ENCODE measurements at places on chromosomes 13 and 19.
A peak's percentile ranks its signal among the peaks of the same experiment; 100 is the strongest.

DNA sequence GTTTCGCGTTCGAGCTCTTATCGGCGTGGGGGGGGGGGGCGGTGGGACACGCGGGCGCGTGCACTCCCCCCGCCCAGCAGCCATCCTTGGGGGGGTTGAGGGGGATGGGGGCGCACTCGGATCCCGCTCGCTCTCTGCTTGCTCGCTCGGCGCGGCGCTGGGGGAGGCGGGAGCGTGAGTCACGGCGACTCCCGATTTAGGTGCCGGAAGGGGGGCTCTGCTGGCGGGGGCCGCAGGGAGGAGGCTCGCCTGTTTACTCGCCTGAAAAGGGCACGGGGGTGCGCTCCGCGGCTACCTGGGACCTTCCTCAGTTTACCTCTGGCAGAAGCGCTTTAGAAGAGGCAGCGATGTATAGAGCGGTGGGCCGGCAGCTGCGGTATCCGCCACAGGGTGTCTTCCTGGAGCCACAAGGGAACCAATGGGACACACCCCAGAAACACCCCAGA lies 1.1 kb upstream of the PDE4A start:
- DNase-seq: no peak

DNA sequence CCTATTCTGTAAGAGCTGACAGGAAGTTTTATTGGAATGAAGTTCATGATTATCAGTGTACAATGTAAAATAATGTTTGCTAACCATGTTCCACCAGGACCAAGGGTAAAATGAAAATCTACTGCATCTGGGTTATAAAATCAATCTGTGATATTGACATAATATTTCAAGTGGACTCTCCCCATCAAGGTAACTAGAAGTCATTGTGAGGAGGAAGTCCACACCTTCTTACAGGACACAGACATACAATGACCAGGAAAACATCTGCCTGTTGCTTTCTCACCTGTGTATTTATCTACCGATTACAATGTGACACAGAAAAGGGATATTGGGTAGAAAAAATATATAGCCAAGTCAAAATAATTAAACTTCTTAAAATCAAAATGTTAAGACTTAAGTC lies 140.7 kb upstream of the RFC3 start:
- no peak for DNase-seq

- DNase-seq: no peak
Measured at GRCh38 chr19:11421371-11422098, 2.4 kb upstream of the RGL3 start.

GRCh38 chr19:5484398-5485285 lies 29.4 kb downstream of the ZNRF4 start:
- DNase-seq: no peak

- DNase-seq: no peak
Measured at GRCh38 chr19:2213799-2214198, 22.3 kb downstream of the PLEKHJ1 start.

GRCh38 chr19:33697766-33698165 lies 76.0 kb downstream of the CHST8 start:
- DNase-seq: no peak

DNA sequence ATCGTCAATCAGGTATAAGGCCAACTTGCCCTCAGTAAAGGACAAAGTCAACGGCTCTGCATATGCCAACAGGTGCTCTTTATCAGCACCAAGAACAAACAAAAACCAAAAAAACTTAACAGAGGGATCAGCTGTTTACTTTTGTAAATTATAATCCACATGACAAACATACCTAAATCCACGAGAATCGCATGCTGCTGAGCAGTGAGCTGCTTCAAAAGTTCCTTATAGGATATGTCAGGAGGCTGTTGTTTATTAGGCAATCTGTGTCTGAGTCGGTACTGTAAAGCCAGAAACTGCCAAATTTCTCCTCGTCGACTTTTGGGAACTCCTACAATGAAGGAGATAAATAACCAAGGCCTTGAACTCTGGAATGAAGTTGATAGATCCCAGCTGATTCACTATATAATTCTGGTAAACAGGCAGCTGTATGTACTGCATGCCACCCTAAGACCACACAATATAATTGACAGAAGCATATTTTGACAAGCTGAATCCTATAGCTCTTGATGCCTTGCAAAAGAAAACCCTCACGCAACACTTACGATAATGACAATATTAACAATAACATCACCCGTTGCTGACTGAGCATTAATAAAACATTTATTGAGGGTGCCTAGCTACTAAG lies 179.8 kb downstream of the TBC1D4 start:
- DNase-seq: no peak

GRCh38 chr19:19078801-19079200 lies 15.0 kb downstream of the SLC25A42 start:
- no peak for DNase-seq

GRCh38 chr13:28204690-28205443 lies 66.5 kb downstream of the PAN3 start:
- no peak for DNase-seq

DNA sequence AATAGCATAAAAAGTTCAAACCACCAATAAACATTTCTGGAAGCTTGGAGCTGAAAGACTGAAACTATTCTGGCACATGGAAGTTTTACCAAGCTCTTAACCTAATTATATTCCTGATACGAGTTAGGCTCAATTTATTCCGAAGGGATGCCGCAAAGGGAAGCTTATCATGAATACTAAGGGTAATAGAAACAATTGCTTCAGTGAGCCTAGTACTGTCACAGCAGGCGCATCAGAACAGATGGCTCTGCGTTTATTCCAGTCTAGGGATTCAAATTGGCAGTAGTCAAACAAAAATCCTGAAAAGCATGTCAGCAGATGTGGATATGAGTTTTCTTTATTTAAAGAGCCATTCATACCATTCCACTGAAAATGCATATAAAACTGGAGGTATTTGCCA lies 779.5 kb downstream of the GPC5 start:
- no peak for DNase-seq

DNA sequence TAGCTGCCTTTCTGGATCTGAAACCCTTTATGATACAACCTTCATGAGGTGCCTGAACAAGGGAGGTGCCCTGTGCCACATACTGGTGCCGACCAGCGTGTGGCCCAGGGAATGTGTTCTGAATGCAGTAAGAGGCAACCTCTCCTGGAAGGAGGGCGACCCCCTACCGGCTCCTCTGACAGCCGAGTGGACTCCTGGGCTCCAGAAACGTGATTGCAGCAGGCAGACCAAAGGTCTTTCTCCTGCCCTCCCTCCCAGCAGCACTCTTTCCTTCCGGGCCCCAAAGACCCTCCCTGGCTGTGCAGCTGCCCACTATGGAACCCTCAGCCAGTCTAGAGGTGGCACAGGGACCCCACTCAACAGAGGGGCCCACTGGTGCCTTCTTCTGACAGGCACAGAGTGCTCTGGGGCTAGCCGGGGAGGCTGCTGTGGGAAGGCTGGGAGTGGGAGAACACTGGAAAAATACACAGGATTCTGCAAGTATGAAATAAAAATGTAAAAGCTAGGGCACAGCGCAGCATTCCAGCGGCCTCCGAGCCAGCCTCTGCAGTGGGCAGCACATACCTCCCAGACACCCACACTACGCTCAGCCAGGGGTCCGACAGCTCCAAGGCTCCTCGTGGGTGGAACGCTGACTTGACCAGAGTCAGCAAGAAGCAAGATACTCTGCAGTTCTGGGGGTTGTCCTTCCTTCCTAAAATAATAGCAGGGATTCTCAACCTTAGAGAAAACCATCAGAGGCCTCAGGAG lies 14.9 kb downstream of the SH3GL1 start:
- no peak for DNase-seq

DNA sequence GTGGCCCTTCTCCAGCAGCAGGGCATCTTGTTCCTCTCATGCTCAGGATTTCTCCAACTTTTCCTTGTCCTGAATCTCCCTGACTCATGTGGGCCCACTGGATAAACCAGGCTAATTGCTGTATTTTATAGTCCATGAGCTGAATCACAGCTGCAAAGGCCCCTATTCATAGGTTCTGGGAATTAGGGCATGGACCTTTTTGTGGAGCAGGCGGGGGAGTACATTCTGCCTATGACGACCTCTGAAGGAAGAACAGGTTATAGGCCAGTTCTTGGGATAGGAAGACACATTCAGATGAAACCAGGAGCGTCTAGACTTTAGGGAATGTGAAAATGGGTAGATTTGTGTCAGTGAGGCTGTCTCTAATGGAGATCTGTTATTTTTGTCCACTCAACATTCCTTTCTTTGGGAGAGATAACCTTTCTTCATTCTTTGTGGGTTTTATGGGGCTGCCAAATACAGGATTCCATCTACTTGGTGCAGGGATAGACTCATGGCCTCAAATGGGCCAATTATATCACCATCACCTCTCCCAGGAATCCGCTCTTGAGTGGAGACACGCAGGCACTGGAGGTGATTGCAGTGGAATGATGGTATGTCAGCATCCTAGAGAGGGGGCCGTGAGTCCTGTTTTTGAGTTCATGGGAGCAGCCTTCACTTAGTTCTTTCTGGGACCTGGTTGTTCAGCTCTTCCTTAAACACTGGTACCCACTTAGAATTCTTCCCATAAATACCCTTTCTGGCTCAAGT lies 45.1 kb upstream of the CNMD start:
- DNase-seq: no peak

DNA sequence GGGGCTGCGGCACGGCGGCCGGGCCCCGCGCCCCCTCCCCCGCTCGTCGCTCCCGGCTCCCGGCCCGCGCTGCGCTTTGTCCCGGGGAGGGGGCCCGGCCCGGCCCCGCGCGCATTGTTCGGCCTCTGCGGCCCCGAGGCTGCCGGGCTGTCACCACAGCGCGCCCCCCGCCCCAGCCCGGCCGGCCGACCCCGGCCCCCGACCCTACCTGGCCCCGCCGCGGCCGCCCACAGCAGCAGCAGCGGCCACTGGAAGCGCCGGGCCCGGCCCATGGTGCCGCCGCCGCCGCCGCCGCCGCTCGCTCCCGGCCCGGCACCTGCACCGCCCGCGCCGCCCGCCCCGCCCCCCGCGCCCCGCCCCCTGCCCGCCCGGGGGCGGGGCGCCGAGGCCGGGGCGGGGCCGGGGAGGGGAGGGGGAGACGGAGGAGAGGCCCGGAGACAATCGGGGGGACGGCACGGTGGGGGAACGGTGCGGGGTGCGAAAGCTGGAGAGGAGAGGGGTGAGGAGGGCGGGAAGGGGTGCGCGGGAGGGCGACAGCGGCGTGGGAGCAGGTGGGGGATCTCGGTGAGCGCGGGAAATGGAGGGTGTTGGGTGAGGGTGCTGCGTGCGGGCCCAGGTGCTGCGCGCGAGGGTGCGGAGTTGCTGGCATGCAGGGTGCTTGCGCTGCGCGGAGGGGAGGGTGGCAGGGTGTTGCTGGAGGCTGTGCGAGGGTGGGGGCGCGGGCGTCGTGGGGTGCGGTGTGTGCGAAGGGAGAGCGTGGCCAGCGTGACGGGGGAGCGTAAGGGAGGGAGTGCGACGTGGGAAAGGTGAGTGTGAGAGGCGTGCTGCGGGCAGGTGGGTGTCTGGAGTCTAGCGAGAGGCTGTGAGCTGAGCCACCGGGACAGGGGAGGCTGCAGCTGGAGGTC lies at the start of gene CADM4:
Gene CADM4, minus strand, starts transcription at position 332 of the 905 bp plus-strand sequence. Its CDS starts 60 bp downstream, at position 272.
- DNase-seq: peak; percentile 15

- no peak for DNase-seq
Measured at GRCh38 chr19:4425537-4425936, 23.1 kb downstream of the CHAF1A start.

All from activated CD4-positive, alpha-beta T cell treated with anti-CD3 and anti-CD28 coated beads, Interleukin-2, amount 50 U/mL, for 24 hours (primary cell).